Activated CD4-positive, CD25-positive, alpha-beta regulatory T cell treated with anti-CD3 and anti-CD28 coated beads, Interleukin-2, amount 50 U/mL, for 24 hours (primary cell): ENCODE measurements at places on chromosomes 7 and 10.

- ATAC-seq, result peak; percentile 51
Measured at GRCh38 chr10:60611291-60611747, 167.0 kb upstream of the CDK1 start.

DNA sequence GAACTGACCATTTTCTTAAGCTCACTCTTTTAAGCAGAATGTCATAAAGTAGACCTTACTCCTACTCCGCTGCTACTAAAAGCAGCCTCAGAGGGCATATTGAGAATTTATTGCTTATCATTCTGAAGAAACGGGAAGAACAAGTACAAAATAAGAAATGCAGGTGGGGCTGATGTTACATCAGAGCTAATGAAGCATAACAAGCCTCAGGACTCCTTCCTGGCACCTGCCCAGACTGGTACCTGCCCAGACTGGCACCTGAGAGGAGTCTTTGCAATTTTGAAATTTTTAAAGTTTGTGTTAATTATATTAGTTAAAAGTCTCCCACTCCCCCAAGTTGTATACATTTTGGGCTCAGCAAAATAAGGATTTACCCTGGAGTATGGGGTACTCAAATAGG is 162.4 kb downstream of the SEMA3E start:
- ATAC-seq, result no peak

- no peak for ATAC-seq
Measured at GRCh38 chr10:21130108-21130507, 233.0 kb upstream of the NEBL start.

- no peak for ATAC-seq
Measured at GRCh38 chr7:151070574-151070960, 10.0 kb downstream of the FASTK start.

GRCh38 chr10:44376472-44377099 is 8.3 kb downstream of the CXCL12 start:
- no peak for ATAC-seq

- no peak for ATAC-seq
Measured at GRCh38 chr7:77368974-77369373, 47.2 kb downstream of the GSAP start.
